ENCODE measurements at places on chromosomes 7 and 10.

GRCh38 chr7:139016931-139017511, 18.8 kb downstream of the ZC3HAV1L start:
- peak; percentile 58 for DNase-seq

DNA sequence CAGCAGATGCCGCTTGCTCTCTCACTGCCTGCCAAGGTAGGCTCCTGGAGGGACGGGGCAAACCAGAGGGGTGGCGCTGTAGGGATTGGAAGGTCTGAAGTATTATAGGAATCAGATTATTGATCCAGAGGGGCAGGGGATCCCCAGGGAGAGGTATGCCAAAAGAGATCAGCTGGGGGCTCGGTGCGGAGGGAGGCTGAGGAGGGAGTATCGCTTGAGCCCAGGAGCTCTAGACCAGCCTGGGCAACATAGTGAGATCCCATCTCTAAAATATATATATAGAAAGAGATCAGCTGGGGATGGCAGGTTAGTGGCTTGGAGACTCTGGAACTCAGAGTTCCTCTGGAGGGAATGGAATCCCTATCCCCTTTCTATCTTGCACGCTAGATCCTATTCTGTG, 7.0 kb upstream of the PCOLCE start:
- no peak for DNase-seq

DNA sequence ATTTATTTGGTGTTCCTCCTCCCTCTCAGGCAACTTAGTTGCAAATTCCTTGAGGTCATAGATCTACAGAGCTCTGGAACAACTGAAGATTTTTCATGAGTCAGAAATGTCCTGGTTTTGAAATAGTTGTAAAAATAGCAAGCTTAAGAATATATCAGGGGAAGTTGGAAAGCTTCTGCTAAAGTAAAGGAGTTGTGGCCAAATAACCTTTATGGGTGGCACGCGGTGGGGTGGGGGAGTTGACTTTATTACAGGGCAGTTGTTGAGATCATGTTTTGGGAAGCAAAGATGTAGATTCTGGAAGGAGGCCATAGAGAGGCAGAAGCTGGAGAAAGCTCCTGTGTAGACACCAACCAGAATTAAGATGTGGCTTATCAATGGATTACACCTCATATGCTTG, 326.0 kb upstream of the MTPN start:
- DNase-seq = peak; percentile 14

GRCh38 chr7:28091190-28091589, 89.4 kb downstream of the JAZF1 start:
- DNase-seq = no peak

GRCh38 chr7:69182596-69183467, 415.4 kb upstream of the AUTS2 start:
- no peak for DNase-seq

DNA sequence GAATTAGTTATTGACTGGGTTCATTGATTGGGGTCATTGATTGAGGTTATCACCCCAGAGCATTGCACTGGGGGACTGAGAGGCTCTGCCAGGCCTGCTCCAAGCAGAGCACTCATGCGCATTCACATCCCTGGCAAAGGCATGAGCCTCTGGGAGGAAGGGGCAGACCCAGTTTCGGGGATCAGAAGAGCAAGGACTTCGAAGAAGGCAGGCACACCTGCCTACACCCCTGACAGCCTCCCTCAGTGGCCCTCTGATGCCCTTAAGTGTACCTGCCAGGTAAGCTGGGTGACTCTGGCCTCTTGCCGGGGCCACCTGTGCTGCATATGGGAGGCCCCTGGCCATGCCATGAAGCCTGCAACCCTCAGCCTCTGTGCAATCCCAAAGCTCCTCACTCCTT, 181.1 kb downstream of the PTPN20 start:
- DNase-seq = no peak

Data from HL-60 (cell line).